ENCODE measurements at places on chromosomes 11 and 22. TPM values are rescaled to one million over a fixed set of nuclear protein-coding genes. Genes with fewer than 3 reads are reported as not detected.

CCDC81 gene
- 0.87 TPM for total RNA-seq

EHD1 gene
- total RNA-seq, result 19.3 TPM

MUC6 gene
- 0.95 TPM for total RNA-seq

NAALAD2 gene
- 0.39 TPM for total RNA-seq

P2RX6 gene
- 0.09 TPM for total RNA-seq

All from right lobe of liver (tissue), 6 donors.